ENCODE measurements at places on chromosomes 7 and 10.

DNA sequence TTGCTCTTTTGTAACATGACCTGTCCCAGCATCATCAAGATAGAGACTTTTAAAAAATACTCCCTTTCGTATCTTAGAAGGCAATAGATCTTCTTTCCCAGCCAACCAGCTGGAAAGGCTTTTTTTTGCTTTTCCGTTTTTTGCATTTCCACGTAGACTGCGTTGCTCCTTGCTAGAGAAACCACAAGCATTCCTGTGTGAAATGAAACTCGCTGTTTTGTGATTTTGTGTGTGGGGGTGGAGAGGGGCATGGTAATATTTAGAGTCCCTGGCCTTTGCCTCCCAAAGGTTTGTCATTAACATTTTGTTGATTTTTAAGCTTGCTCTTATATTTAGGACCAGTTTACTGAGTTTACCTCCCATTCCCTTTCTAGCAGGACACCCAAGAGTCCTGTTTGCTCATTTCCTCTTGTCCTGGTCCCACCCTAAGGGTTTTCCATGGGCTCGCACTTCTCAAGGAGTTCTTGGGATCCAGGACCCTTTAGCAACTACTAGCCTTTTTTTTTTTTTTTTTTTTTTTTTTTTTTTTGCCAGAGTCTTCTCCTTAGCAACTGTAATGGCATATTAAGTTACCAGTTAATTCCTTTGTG, 243.6 kb downstream of the BICC1 start:
- no peak for DNase-seq

- no peak for DNase-seq
Measured at GRCh38 chr10:91652364-91652763, 19.5 kb upstream of the PPP1R3C start.

DNA sequence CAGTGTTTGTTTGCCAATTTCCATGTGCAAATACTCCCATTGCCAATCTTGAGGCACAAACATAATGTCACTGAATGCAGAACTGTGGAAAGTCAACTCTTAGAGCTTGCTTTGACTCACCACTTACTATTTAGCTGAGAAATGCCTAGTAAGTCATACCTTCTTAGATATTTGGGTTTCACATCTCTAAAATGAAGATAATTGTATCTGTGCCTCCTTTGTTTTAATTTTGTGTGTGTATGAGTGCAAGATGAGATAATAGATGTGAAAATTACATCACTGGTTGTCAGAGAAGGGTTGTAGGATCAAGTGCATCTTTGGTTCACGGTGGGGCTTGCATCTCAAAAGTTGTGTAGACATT, 407.5 kb downstream of the INHBA start:
- no peak for DNase-seq

DNA sequence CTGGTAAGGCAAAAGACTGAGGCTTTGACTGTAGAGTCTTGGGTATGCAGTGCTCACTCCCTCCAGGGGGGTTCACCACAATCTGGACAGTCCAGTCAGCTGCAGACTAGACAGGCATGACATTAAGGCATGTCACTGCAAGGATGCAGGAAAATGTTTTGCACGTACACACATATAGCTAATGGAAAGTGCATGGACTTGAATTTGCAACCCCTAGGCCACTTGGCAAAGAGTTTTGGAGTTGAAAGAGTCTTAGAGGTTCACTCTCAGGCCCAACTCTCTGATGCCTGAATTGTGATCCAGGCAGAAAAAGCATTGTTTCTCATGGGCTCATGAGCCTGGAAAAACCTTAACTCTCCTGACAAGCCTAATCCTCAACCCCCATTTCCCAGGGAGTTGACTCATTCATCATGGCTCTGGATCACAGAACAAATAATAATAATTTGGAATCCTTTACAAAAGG, 51.9 kb downstream of the LAMB4 start:
- no peak for DNase-seq

- no peak for DNase-seq
Measured at GRCh38 chr10:30553626-30554439, 75.7 kb downstream of the LYZL2 start.

DNA sequence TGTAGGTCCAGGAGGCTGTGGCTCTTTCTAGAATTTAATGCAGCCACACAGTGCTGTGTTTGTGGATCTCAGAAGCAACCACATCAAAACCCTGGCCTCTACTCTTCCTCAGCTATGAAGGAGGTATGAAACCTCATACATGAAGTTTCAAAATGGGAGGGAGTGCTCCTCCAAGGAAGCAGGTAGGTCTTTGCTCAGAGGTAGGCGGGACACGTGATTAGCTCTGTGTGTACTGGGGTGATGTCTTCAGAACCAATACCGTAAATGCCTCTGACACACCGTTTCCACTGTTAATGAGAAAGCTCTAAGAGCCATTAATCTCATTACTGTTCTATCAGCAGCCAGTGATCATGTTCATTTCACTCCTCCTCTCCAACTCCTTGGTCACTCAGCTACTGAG, 126.1 kb downstream of the PLXNA4 start:
- DNase-seq = no peak

GRCh38 chr7:90999989-91000979, 263.9 kb upstream of the FZD1 start:
- no peak for DNase-seq

DNA sequence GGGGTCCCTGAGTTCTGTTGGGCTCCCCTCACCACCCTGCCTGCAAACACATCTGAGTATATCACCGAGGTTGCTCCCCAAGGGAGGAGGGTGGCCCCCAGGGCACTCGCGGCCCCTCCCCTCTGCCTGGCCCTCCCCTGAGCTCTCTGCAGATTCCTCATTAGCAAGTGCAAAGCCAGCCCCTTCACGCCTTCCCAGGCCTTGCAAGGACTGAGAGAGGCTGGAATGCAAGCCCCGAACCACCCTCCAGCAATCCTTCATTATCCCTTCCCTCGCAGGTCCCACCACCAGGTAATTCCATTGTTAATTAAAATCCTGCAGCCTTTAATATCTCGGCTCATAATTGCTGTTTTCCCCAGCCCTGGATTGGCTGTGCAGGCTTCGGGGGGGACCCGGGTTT, 35.3 kb upstream of the MYL10 start:
- no peak for DNase-seq

- no peak for DNase-seq
Measured at GRCh38 chr10:123622381-123622780, 43.8 kb upstream of the GPR26 start.

DNA sequence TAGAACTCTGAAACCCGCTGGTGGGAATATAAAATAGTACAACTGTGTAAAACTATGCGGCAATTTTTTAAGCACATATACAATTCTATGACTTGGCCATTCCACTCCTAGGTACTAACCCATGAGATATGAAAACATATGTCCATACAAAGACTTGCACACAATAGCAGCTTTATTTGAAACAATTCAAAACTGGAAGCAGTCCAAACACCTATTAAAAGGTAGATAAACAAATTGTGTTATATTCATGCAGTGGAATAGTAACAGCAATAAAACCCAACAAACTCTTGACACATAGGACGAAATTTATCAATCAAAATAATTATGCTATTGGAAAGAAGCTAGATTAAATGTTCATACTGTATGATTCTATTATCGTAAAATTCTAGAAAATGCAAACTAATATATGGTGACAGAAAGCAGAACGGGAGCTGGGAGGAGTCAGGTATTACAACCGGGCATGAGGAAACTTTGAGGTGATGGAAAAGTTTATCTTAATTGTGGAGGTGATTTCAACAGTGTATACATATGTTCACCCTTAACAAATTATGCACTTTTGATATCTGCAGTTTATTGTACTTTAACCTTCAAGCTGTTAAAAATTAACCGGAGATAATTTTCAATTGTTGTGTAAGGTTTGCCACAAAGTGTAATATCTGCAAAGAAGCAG, 803 bp upstream of the STK31 start:
- DNase-seq = no peak

DNA sequence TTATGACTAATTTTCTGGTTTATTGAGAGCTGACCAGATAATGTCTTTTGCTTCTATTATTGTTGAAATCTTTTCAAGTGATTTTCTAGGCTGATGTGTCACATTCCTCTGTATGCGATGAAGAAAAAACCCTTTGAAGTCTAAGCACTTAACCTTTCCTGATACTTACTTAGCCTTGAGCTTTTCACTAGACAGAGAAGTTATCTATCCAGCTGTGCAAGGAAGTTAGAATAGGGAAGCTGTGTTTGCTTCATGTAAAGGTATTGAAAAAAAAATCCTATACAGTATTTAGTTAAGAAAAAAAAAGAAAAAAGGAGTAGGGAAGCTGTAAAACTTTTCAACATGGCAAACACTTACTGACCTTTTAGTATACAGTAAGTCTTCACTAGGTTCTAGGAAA, 117.6 kb upstream of the DNAJB12 start:
- no peak for DNase-seq

- no peak for DNase-seq
Measured at GRCh38 chr10:3225561-3225960, 53.0 kb upstream of the PITRM1 start.

DNA sequence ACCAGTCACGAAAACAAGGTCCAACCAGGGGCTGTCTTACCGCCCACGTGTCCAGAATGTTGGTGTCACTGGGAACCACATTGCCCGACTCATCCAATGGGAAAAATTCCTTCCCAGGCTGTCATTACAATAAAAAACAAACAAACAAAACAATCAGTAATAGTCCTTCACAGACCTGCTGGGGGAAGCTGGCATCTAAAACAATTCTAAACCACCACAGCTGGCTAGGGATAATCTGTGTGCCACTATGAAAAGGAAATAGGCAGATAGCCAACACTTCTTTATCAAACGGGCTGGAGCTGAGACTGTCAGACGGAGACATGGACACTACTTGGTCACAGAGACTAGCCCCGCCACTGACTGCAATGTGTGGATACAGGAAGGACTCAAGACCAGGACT, 9.2 kb downstream of the AKR1B1 start:
- DNase-seq = no peak

DNA sequence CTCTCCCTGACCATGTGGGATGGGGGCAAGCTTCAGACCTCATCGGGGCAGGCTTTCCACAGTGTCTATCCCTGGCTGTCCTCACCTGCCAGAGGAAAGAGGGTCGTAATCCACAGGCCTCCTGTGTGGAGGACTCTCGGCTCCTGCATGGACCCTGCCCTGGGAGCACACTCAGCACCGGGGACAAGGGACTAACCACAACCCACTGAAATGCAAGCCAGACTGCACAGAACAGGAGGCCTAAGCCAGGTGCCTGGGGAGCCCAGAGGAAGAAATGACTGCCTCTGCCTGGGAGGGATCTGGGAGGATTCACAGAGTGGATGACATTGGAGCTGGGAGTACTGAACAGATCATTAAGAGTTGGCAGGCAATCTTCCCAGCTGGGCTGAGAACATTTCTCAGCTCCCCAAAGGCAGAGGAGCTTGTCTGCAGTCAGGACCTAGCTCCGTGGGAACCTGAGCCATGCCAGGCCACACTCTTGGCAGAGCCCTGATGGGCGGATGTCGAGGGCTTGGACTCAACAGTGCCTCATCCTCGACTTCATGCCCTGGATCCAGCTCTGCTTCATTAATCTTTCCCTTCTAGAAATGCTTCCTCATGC, 213.4 kb downstream of the USP6NL start:
- no peak for DNase-seq

DNA sequence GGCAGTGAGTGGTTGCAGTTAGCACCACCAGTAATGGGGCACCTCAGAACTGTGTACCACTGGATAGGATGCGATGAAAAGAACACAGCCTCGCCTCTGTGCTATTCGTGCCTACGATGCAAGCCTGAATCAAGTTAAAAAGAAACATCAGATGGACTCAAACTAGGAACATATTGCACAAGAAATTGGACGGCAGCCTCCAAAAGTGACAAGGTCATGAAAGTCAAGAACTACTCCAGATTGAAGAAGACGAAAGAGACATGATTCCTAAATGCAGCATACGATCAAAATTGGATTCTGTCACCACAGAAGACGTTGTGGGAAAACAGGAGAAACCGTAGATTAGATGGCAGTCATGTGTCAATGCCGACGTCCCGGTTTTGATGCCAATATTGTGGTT, 648.1 kb upstream of the FOXK1 start:
- no peak for DNase-seq

DNA sequence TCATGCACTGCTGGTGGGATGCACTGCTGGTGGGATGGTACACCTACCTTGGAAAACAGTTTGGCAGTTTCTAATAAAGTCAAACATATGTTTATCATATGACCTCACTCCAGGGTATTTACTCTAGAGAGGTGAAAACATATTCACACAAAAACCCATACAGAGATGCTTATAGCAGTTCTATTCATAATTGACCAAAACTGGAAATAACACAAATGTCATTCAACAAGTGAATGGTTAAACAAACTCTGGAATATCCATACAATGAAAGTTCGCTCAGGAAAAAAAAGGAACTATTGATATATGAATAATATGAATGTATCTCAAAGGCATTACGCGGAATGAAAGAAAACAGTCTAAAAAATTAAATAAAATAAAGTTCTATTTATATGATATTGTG, 19.5 kb downstream of the CCDC71L start:
- no peak for DNase-seq

DNA sequence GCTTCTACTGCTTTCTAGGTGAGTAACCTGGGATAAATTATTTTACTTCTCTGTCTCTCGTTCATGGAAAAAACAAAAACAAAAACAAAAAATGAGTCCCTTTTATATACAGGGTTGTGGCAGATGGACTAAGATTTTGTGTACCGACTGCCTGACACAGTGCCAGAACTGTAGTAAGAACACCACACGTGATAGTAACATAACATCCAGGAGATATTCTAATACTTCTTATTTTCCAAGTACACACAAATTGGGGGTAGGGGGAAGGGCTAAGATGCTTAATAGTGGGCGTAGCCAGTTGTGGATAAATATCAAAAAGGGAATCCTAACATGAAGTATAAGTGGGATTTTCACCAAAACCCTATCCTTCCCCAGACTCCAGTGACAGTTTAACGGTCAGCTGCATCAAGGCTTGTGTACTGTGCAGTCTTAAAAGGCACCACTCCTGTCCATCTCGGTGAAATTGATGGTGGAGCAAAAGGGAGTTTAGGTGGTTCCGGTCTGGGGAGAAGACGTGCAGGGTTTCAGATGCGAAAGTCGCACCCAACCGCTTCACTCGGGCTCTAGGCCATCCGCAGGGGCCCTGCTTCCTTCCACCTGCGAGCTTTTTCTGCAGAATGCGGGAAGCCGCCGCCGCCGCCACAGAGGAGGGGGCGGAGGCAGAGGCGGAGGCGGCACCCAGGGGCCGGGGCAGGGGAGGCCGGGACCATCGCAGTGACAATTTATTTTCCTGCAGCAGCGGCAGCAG, at the start of gene STAMBPL1:
TSS of gene STAMBPL1 (plus strand) at position 712 of the 748 bp plus-strand sequence. CDS start 21,464 bp downstream, outside the sequence.
- peak; percentile 70 for DNase-seq

- DNase-seq = no peak
Measured at GRCh38 chr7:36726311-36726710, 2.0 kb upstream of the AOAH start.

GRCh38 chr10:12510984-12511383, 161.6 kb downstream of the CAMK1D start:
- no peak for DNase-seq

GRCh38 chr7:128697302-128697905, 25.3 kb downstream of the GARIN1A start:
- DNase-seq = peak; percentile 32

DNA sequence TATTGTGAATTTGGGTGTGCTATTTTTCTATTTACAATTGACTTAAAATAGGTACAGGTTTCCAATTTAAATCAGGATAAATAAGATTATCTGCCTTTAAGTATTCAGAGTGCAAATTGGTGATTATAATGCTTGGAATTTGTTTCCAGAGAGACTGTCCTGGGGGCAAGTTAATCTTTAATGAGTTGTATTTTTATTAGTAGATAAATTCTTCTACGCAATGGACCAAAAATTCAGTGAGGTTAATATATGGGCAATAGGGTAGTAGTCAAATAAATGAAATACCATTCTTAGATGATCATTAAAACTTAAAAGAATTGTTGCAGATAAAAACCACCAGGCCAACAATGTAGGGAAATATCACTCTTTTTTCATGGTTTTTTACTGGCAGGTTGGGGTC, 3.4 kb downstream of the BICC1 start:
- DNase-seq = no peak

Measured in activated CD8-positive, alpha-beta memory T cell treated with anti-CD3 and anti-CD28 coated beads for 48 hours (primary cell).